ENCODE measurements at places on chromosomes 12 and 14. TPM values are rescaled to one million over a fixed set of nuclear protein-coding genes. Genes with fewer than 3 reads are reported as not detected.

KRT2 gene
- not detected for total RNA-seq

CLEC4C gene
- total RNA-seq, result not detected

RASSF9 gene
- total RNA-seq, result 7.9 TPM

EP400 gene
- 29.5 TPM for total RNA-seq

DIO2 gene
- 1.3 TPM for total RNA-seq

TROAP gene
- total RNA-seq, result not detected

KIF21A gene
- 26.2 TPM for total RNA-seq

SLC6A15 gene
- 0.95 TPM for total RNA-seq

- no peak for DNase-seq
Observed at GRCh38 chr14:68654471-68654941, 138.4 kb downstream of the ZFP36L1 start.

DNA sequence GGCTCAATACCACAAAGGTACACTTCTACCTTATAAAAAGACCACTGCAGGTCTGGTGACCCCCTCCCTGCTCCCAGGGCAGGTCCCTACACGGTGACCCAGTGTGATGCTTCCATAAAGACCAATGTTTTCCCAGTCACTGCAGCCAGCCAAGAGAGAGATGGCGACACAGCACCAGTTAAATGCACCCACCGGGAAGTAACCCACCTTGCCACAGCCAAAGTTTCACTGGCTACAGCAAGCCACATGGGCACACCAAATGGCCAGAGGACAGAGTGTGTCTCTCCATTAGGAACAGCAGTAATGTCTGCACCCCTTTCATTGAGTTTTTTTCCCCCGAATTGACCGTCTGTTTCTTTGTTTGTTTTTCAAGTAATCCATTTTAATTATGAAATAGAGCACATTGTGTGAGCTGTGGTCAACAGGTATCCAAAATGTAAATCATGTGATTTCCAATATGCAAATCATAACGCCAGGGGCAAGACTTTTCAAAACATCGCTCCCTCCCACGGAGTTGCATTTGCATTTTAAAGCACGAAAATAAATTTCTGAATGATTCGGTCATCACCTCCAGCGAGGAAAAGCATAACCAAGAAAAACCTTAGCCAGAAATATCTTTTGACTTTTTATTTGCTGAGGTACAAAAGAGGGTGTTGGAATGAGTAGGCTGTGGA is 48.9 kb upstream of the EML1 start:
- DNase-seq, result no peak

- no peak for DNase-seq
Observed at GRCh38 chr12:116093915-116094314, 183.6 kb downstream of the MED13L start.

- DNase-seq, result no peak
Observed at GRCh38 chr12:24738441-24738840, 210.5 kb downstream of the BCAT1 start.

DNA sequence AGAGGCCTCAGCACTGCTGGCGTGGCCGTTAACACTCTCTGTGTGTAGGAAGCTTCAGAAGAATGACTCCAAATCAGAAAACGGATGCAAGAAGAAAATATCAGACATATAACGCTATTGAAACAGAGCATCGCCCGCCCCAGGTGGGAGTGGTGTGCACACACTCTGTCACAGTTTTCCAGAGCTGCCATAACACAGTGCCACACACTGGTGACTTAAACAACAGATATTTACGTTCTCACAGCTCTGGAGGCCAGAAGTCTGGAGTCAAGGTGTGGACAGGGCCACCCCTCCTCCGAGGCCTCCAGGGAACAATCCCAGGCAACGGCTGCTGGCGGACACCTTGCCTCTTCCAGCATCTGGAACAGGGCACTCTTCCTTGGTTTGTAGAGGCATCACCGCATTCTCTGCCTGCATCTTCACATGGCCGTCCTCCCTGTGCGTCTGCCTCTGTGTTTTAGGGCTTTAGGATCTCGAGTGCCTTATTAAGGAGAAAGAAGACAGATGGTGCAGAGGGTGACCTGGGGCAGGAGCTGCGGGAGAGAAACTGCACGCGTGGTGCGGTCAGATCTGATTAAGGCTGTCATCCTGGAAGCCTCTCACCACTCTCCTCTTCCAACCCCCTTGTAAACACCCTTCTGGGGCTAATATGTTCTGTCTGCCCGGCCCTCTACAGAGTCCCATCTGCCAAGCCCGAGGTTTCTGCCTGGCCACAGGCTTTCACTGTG is 141.0 kb downstream of the SLC15A4 start:
- no peak for DNase-seq

- no peak for DNase-seq
Observed at GRCh38 chr12:53961025-53961761, 6.5 kb downstream of the HOXC12 start.

DNA sequence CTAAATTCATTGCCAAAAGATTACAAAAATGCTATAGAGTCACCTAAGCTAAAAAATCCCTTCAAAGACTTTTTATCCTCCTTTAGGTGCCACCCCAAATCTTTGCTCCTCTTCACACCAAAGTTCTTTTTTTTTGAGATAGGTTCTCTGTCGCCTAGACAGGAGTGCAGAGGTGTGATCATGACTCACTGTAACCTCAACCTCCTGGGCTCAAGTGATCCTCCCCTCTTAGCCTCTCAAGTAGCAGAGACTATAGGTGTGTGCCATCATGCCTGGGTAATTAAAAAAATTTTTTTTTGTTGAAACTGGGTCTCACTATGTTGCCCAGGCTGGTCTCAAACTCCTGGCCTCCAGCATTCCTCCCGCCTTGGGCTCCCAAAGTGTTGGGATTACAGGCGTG is 47.9 kb downstream of the WDHD1 start:
- DNase-seq, result no peak

GRCh38 chr12:46711756-46712155 is 114.0 kb downstream of the SLC38A4 start:
- no peak for DNase-seq

GRCh38 chr14:37595809-37596621 is 586 bp downstream of the TTC6 start:
- no peak for DNase-seq

DNA sequence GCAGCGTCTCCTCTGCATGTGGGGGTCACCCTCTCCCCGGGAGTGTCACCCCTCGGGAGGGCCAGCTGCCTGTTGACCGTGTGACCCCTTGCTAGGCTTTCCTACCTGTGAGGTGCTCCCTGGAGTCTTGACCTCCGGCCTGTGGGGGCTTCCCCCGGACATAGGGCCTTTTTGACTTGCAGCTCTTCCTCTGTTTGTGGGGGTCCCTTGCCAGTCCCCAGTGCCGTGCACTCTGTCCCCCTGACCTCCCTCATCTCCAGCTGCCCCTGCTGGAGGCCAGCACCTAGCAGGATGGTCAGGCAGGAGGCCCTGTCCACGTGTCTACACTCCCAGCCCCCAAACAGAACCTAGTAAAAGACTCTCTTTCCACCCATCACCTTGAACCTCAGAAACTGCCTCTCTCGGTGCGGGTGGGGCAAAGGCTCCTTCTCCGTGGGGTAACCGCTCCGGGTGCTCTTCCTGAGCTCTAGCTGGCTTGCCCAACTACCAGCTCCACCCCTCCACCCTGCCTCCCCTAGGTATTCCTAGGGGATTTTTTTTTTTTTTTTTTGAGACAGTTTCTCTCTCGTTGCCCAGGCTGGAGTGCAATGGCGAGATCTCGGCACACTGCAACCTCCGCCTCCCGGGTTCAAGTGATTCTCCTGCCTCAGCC is 810 bp downstream of the AACS start:
- no peak for DNase-seq

- DNase-seq, result no peak
Observed at GRCh38 chr14:70143306-70143705, 45.4 kb downstream of the SLC8A3 start.

DNA sequence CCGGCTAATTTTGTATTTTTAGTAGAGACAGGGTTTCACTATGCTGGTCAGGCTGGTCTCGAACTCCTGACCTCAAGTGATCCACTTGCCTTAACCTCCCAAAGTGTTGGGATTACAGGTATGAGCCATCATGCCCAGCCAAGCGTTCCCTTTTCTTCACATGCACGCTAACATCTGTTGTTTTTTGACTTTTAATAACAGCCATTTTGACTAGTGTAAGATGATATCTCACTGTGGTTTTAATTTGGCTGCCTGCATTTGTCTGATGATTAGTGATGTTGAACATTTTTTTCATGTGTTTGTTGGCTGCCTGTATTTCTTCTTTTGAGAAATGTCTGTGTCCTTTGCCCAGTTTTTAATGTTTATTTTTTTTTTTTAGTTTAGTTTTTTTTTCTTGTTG is 10.2 kb upstream of the YARS2 start:
- DNase-seq, result no peak

DNA sequence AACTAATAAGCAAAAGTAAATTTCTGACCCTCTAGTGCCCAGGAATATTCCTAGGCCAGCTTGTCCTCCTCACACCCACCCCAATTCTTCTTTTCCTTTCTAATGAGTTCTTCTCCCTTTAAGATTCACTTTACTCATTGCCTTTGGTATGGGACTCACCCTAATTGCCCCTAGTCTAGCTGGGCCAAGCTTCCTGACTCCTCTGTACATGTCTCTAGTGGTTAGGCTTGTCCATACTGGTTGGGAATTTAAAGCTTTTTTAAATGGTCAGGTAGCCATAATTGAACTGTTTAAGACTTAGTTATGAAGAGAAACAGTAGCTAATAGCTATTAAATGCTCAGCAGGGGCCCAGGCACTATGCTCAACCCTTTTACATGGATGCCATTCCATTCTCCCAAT is 248.2 kb downstream of the C12orf42 start:
- no peak for DNase-seq

- DNase-seq, result no peak
Observed at GRCh38 chr12:83630526-83630925, 943.8 kb downstream of the TMTC2 start.

GRCh38 chr14:101250336-101250947 is 310.9 kb upstream of the DIO3 start:
- peak; percentile 11 for DNase-seq

GRCh38 chr12:95402096-95402495 is 71.9 kb upstream of the METAP2 start:
- no peak for DNase-seq

GRCh38 chr14:38127356-38127755 is 80.3 kb upstream of the SSTR1 start:
- no peak for DNase-seq

- DNase-seq, result no peak
Observed at GRCh38 chr12:32242641-32243040, 136.0 kb downstream of the BICD1 start.

- DNase-seq, result no peak
Observed at GRCh38 chr12:124389725-124390441, 95.0 kb downstream of the RFLNA start.

- no peak for DNase-seq
Observed at GRCh38 chr14:55279384-55279783, 8.2 kb downstream of the FBXO34 start.

DNA sequence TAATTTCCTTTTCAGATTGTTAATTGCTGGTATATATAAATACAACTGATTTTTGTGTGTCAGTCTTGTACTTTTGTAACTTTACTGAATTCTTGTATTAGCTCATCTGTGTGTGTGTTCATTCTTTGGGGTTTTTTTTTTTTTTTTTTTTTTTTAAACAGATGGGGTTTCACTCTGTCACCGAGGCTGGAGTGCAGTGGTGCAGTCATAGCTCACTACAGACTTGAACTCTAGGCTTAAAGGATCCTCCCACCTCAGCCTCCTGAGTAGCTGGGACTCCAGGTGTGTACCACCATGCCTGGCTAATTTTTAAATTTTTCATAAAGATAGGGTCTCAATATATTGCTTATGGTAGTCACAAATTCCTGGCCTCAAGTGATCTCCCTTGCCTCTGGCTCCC is 68.0 kb downstream of the WNK1 start:
- no peak for DNase-seq

DNA sequence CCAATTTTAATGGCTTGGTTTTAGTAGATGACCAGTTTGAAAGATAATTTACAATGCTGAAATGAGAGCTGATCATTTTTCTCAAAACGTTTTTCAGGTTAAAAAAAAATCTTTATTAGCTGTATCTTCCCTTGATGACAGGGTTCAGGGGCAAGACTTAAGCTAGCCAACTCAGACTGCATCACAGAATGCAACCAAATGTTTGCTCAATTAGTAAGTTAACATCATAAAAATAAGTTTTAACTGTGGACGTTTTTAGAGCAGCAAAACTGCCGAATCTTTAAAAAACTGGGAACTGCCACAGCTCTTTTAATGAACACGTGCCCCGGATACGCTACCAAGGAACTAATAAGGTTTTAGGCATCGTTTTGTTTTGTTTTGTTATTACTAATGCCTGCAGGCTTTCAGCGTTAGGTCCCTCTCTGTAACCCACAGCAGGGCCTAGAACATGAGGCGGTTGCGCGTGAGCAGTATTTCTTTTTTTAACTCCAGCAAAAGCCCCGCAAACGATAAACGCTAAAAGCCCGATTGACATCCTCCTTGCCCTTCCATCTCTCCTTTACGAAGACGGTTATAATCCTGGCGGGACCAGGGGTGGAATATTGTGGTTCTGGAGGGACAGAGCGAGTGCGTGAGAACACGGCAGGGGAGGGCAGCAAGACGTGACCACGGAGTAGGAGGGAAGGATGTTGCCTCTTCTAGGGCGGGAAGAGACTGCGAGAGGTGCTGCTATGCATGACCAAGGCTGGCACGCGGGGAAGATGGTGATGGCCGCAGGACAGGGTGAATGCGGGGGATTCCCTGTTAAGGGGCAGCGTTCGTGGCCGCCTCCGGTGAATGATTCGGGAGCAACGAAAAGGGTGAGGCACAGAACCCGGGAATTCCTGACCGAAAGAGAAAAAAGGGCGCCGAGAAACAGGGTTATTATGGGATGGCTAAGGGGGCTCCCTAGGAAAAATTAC is 652 bp downstream of the SUPT16H start:
- DNase-seq, result no peak

GRCh38 chr14:99029145-99029915 is 242.7 kb downstream of the BCL11B start:
- DNase-seq, result no peak

GRCh38 chr12:24743941-24744793 is 204.7 kb downstream of the BCAT1 start:
- no peak for DNase-seq

GRCh38 chr14:39988939-39989338 is 556.7 kb upstream of the FBXO33 start:
- no peak for DNase-seq

DNA sequence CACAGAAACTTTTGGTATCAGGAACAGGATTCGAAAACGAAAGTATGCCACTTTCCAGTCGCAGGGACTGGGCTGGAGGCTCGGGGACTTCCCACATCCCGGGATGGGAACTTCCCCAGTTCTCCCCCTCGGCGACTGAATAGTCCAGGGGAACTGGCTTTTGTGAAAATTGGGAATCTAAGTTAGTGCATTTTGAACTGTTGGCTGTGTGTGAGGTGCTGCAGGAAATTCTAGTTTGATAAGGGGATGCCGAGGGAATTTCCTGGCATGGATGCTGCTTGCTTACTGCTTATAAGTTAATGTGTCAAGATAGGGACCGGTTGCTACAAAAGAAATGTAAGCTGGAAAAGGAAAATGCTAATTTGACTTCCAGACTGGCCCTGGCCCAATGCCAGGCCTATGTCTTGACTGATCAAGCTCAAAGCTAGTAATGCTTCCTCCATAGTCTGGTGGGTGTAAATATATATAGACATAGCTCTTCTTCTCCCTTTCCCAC is 73.4 kb upstream of the EIF5 start:
- DNase-seq, result no peak
